ENCODE measurements at places on chromosomes 3 and 15. TPM values are rescaled to one million over a fixed set of nuclear protein-coding genes. Genes with fewer than 3 reads are reported as not detected.

PRTG gene
- polyA plus RNA-seq = 0.84 TPM

SAXO2 gene
- 5.1 TPM for polyA plus RNA-seq

ZBTB47 gene
- polyA plus RNA-seq = 7.8 TPM

IL20RB gene
- polyA plus RNA-seq = not detected

SPATA12 gene
- polyA plus RNA-seq = not detected

GOLGA6A gene
- polyA plus RNA-seq = not detected

CCDC13 gene
- 7.0 TPM for polyA plus RNA-seq

LDHAL6B gene
- polyA plus RNA-seq = not detected

All from kidney (tissue), 22 donors.